ENCODE measurements at places on chromosomes 6 and 20.

DNA sequence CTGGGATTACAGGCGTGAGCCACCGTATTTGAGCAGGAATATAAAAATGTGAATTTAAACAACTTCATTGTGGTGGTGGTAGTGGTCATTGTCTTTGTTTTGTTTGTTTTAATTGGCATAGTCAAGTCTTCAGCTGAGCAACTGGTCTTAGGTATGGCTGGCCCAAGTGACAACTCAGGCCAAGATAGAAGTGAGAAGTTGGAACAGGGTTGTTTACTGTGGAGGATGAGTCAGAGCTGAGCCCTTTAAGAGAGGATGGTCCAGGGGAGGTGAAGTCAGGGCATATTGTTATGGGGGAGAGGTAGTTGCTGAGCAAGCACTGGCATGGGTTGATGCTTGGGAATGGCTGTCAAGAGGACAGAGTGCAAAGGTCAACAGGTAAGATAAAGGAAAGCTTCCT is 308.2 kb downstream of the FARS2 start:
- DNase-seq: no peak

GRCh38 chr20:18632196-18632789 is 44.4 kb downstream of the DTD1 start:
- no peak for DNase-seq

- DNase-seq: no peak
These were observed 93.0 kb downstream of the SLC35B3 start for GRCh38 chr6:8342241-8342819.

GRCh38 chr20:63020681-63021080 is 13.9 kb upstream of the BHLHE23 start:
- DNase-seq: no peak

- no peak for DNase-seq
These were observed 2.1 kb downstream of the EZR start for GRCh38 chr6:158816803-158817727.

DNA sequence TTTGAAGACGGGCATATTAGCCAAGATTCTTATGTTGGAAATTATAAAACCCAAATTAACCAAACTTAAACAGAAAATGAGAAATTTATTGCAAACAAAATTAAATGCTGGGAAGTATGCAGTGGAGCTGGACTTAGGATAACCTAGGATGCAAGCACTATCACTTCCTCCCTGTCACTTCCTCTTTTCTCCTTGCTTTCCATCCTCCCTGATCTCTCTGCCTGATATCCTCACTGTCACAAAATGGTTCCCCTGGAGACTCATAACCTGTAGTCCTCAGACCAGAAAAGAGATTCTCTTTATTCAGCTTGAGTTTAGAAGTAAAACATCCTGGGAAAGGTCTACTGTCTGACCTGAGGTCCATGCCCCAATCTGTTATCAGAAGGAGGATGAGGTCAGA is 7.4 kb upstream of the KLHL32 start:
- DNase-seq: no peak
